ENCODE measurements at places on chromosomes 5 and 9.
A peak's percentile ranks its signal among the peaks of the same experiment; 100 is the strongest.

DNA sequence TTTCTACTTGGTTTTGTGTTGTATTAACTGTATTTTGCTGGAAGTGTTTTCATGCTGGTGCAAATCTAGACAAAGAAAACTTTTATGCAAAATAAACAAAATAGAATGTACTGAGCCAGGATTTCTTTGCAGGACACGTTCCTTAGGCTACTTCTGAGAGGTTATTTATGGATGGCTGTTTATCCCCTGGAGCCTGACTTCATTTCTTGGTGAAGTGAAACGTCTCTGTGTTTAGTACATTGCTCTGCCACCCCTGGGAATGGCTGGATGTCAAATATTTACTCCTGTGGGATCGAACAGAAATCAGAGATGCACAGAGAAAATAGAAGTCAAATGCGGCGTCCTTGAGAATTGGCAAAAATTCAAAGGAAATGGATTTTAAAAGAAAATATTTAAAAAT lies 327.1 kb upstream of the MPDZ start:
- no peak for DNase-seq

DNA sequence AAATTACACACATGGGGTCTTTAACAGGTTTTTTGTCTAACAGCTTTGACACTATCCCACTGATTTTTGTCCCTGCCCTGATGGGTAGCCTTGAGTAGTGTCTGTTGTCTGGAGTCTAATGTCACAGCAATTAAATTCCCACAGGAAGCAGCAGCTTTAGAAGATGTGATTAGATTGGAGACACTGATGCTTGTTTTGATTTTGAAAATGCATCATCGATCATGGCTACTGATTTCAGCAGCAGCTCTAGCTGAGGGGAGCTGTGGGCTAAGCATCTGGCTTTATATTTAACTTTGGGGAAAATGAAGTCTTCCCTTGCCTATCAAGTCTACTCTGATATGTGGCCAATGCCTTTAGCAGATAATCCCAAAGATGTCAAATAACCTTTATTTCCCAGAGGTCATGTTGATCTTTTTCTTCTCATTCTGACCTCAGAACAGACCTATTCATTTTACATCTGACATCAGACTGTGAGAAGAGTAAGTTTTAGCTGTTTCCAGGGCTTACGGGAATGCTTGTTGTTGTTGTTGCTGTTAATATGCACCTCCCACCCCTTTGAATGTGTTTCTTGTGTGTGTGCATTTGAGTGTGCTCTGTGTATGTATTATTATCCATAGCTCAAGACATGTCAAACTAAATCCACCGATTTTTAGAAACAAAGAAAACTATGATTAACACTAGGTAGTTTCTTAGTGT lies 704.9 kb upstream of the NUDT12 start:
- DNase-seq, result peak; percentile 62

- DNase-seq, result no peak
These were observed 248.6 kb downstream of the PDZD2 start for GRCh38 chr5:31887556-31887955.

DNA sequence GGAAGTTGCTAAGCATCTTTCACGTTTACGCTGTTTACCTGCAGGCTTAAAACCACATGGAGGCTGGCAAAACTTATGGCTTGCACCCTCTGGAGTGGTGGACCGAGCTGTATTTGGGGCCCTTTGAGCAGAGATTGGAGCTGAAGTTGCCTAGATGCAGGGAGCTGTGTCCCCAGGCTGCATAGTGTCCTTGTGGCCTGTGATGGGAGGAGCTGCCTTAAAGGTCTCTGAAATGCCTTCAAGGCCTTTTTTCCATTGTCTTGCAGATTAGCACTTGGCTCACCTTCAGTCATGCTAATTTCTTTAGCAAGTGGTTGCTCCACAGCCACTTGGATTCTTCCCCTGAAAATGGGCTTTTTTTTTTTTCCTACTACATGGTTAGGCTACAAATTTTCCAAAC lies 81.5 kb upstream of the CHD1 start:
- DNase-seq, result no peak

DNA sequence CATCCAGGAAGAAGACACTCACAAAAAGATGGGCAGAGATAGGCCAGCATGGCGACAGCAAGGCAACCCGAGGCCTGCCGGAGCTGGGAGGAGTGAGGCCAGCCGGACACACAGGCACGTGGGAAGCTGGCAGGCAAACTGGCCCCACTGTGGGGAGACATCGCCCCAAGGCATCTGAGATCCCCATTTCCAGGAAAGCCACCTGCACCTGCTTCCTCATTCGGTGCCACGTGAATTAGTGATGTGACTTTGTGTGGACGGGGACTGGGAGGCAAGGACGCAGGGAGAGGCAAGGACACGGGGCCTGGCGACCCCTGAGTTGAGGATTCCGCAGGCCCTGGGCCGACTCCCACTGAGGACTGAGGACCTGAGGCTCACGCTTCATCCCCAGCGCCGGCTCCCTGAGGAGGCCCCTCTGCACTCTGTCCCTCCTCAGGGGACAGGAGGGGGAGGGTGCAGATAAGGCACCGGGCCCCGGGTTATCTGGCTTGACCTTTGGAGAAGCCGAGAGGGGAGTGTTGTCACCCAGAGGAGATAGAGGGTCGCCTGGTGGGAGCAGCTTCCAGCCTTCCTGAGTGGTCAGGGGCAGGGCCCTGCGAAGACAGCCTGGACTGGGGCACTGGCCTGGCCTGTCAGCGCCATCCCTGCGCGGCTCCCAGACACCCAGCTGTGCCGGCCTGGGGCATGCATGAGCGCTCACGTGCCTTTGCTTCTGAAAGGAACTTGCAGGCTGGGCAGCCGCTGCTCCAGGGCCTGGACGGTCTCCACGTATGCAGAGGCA lies 39.7 kb downstream of the NDUFS6 start:
- DNase-seq, result no peak

GRCh38 chr5:137727623-137728022 lies 8.3 kb downstream of the KLHL3 start:
- DNase-seq, result no peak

DNA sequence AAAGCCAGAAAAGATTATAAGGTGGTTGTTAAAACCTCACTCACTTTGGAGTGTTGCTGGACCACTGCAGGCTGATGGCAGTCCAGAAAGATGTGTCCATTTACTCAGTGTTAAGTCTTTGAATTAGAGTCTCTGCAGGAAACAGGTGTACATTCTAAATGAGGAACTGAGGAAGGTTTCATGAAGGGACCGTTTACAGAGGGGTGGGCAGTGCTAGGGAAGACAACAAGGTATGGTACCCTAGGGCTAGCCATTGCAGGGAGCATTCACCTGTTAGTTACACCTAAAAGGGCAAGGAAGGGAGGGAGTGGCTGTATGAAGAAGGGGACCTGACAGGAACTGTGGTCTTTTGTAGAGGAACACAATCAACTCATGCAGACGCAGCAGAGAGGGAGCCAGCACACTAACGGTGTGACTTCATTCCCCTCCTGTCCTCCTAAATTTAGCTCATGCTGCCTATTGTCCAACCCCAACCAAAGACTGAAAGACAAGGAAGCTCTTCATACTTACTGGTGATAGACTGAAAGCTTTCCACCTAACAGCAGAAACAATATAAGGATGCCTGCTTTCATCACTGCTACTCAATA lies 32.2 kb upstream of the PAX5 start:
- DNase-seq, result no peak

- DNase-seq, result no peak
These were observed 75.5 kb downstream of the SGCD start for GRCh38 chr5:156402387-156402921.

DNA sequence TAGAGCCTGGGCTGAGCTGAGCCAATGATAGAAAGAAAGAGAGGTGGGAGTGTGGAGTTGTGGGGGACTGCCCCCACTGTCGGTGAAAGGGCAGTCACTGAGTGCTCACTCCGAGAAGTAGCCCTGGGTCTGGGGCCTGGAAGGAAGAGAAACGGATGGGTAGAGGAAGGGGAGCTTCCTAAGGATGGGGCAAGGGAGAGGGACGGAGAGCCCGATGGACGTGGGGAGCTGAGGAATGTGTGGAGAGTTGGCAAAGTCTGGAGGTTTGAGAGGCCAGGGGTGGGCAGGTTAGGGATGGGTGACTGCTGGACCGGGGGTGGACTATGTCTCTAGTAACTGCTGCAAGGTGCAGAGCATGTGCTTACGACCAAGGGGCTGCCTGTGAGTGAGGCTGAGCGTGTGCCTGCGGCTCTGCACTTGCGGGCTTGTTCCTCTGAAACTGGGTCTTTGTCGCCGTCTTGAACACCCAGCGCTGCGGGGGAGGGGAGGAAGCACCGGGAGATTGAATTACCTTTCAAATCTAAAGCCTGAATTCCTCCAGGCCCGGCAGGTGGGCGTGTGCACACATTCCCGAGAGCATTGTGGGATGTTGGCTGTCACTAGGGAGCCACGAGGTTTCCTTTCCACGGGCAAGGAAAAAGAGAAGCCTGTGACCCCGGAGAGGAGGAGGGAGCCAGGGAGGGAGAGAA lies 76.4 kb upstream of the ARAP3 start:
- DNase-seq, result peak; percentile 30

GRCh38 chr9:33014665-33015014 lies 10.4 kb upstream of the DNAJA1 start:
- DNase-seq, result no peak

- DNase-seq, result no peak
These were observed 92.5 kb upstream of the NFIB start for GRCh38 chr9:14406463-14406862.

DNA sequence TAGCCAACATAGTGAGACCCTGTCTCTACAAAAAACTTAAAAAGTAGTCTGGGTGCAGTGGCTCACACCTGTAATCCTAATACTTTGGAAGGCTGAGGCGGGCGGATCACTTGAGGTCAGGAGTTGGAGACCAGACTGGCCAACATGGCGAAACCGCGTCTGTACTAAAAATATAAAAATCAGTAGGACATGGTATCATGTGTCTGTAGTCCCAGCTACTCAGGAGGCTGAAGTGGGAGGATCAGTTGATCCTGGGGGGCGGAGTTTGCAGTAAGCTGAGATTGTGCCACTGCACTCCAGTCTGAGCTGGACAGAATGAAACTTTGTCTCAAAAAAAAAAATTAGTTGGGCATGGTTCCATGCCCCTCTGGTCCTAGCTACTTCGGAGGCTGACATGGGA lies 57.9 kb upstream of the MIER3 start:
- no peak for DNase-seq

- no peak for DNase-seq
These were observed 5.6 kb upstream of the GPR151 start for GRCh38 chr5:146521403-146522106.

GRCh38 chr9:19239955-19240354 lies 9.5 kb downstream of the DENND4C start:
- DNase-seq, result no peak

DNA sequence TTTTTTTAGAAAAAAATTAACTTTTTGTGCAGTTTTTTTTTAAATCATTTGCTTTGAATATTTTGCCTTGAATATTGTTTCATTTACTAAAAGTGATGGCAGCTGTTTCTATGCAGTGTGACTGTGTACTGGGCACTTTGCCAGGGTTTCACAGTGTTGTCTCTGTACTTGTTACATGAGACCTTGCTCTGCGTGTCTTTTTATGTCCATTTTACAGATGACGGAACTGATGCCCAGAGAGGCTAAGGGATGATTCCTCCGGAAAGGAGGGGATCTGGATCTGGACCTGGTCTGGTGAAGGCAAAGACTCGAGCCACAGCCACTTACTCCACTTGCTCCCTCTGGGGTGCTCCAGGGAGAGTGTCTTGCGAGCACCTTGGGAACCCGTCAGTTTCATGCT lies 124.8 kb upstream of the PTCH1 start:
- peak; percentile 16 for DNase-seq

- DNase-seq, result no peak
These were observed 430.8 kb upstream of the TNC start for GRCh38 chr9:115548609-115549260.

DNA sequence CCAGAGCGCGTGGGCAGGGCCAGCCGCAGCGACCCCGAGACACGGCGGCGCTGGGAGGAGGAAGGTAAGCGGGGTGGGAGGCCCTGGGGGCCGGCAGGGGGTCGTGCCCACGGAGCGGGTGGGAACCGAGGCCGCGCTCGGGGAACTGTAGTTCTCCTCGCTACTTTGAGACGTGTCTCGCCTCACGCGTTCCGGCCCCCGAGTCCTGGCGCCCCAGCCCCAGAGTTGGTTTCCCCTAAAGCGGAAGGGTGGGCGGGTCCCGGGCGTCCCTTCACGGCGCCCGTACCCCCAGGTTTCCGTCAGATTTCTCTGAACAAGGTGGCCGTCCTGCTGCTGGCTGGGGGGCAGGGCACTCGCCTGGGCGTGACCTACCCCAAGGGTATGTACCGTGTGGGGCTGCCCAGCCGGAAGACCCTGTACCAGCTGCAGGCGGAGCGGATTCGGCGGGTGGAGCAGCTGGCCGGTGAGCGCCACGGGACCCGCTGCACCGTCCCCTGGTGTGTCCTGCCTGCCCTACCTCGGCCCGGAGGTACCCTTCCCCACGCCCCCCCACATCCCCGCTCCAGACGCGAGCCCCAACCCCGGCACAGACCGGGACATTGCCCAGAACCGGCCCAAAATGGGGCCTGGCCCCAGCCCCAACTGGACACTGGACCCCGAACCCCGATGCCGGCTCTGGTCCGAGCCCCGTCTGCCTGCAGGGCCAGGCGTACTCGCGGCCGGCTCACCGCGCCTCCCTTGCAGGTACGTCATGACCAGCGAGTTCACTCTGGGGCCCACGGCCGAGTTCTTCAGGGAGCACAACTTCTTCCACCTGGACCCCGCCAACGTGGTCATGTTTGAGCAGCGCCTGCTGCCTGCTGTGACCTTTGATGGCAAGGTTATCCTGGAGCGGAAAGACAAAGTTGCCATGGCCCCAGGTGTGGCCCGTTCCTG lies 709 bp downstream of the UAP1L1 start:
- no peak for DNase-seq

DNA sequence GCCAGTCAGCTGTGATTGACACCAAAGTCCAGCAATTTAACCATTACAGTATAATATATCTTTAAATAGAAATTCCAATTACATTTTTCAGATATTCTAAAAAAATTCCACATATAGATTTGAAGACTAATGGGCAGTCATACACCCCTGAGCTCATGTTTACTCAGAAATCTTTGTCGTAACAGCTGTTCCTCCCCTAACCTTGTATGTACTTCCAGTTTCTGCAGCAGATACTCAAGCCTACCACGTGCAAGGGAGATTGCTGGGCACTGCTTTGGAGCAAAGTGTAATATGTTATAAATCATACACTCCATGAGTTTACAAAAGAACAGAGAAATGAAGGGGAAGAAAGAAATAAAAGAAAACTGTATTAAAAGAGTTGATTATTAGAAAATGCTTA lies 241.2 kb downstream of the TRIM32 start:
- no peak for DNase-seq

GRCh38 chr9:69519470-69520240 lies 152.5 kb downstream of the APBA1 start:
- DNase-seq, result no peak

DNA sequence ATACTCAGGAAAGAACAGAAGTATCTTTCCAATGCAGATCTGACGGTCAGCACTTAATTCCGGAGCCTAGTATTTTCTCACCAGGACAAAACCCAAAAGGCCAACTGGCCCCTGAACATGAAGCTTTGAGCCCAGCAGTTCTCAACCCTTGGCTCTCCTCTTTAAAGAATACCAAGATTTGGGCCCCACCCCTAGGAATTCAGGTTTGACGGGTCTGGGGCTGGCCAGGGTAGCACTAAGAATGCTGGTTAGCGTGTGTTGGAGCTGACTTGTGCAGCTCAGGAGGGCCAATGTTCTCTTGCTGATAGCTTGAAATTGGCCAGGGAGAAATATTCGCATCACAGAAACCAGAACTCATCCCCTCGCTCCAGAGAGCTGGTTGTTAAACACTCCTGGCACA lies 88.3 kb upstream of the PTCH1 start:
- no peak for DNase-seq

GRCh38 chr5:89055015-89055694 lies 172.2 kb upstream of the MEF2C start:
- DNase-seq, result no peak

All from NCI-H82 (cell line).